Stimulated activated CD8-positive, alpha-beta memory T cell treated with anti-CD3 and anti-CD28 coated beads, Interleukin-4, amount 100 ng/mL, for 4 hours (primary cell): ENCODE measurements at places on chromosomes 12 and 14.

DNA sequence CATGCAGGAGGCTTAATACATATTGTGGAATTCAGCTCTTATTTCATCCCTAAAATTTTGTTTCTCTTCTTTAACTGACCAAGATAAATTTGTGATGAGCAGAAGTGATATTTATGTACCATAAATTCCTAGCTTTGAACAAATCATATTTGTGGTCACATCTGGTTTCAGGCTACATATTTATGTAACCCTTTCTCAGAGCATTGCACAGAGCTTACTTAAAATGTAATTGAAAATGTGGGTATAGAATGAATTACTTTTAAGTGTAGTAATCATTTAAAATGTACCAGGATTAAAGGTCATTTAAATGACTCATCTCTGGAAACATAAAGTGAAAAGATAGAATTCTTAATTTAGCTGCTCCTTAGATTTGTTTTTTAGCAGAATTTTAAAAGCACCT, 129.9 kb upstream of the FRMD6 start:
- no peak for DNase-seq

- no peak for DNase-seq
These were observed 9.7 kb downstream of the PLBD1 start for GRCh38 chr12:14557966-14558365.

DNA sequence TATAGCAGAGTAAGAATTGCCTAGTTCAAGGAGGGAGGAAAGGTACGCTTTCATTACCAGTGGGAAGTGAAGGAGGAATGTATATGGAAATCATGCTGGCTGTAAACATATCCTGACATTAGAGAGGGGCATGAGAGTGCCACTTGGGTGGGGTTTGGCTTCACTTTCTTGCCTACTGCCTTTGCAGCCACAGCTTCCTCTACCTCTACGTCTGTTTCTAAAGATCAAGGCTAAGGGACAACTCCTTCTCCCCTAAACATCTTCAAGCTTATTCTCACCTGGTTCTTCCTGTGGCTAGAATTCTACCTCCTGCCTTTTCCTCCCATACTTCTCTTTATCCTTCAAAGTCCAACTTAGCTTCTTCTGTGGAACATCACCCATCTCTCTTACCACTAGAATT, 58.0 kb downstream of the SUSD6 start:
- no peak for DNase-seq

GRCh38 chr12:109872-110271, 43.3 kb downstream of the IQSEC3 start:
- no peak for DNase-seq

DNA sequence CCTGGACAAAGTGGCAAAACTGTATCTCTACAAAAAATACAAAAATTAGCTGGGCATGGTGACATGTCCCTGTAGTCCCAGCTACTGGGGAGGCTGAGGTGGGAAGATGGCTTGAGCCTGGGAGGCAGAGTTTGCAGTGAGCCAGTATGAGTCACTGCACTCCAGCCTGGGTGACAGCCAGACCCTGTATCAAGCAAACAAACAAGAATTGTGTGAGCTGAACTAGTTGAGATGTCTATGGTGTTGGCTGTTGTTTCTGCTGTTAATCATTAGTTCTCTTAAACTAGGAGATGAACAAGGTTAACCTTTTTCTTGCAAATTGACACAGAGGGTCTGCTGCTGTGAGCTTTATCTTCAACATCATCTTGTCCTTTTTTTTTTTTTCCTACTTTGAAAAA, 23.6 kb downstream of the RASSF3 start:
- DNase-seq: no peak

GRCh38 chr14:65000898-65001591, 14.3 kb downstream of the FNTB start:
- no peak for DNase-seq

DNA sequence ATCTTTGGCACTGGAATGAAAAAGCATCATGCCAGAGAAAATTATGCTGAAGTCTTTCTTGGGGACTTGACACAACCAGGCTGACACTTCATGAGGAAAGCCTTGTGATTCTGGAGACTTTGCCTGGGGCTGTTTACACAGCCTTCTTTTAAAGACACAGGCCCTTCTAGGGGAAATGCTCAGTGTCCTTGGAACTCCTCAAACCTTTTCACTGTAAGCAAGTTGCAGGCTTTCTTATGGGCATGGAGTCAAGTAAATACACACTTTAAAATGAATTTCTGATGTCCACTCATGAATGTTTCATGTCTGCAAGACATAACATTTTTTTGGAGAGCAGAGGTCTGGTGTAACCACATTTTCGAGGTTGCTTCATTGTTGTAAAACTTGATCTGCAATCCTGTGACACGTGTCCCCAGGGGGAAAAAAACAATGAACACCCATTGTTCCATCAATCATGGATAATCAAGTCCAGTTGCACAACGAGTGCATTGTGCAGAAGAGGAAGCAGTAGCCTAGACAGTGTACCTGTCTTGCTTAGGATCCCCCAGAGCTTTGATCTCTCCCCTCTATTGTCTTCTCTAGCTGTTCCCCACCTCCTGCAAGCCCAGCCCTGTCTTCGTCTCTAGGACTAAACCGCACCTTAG, 155.1 kb upstream of the PRICKLE1 start:
- DNase-seq: no peak

- peak; percentile 6 for DNase-seq
These were observed 2.7 kb downstream of the PTHLH start for GRCh38 chr12:27969624-27970400.

GRCh38 chr14:79331830-79332229, 879.5 kb downstream of the DIO2 start:
- no peak for DNase-seq

DNA sequence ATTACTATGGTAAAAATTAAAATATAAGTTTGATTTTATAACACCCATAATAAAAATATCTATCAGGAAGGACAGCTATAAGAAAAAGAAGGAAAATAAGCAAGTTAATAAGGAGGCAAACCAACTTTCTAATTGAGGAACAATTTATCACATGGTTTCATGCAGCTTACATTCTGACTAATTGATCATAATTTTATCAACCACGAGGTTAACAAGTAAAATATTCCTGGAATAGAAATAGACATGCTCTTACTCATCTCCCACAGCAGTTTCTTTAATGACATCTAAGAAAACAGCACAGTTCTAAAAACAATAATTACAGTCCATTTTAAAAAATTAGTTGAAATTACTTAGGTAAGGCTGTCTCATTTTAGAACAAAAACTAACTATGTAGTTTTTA, 130.8 kb upstream of the KRR1 start:
- DNase-seq: no peak

DNA sequence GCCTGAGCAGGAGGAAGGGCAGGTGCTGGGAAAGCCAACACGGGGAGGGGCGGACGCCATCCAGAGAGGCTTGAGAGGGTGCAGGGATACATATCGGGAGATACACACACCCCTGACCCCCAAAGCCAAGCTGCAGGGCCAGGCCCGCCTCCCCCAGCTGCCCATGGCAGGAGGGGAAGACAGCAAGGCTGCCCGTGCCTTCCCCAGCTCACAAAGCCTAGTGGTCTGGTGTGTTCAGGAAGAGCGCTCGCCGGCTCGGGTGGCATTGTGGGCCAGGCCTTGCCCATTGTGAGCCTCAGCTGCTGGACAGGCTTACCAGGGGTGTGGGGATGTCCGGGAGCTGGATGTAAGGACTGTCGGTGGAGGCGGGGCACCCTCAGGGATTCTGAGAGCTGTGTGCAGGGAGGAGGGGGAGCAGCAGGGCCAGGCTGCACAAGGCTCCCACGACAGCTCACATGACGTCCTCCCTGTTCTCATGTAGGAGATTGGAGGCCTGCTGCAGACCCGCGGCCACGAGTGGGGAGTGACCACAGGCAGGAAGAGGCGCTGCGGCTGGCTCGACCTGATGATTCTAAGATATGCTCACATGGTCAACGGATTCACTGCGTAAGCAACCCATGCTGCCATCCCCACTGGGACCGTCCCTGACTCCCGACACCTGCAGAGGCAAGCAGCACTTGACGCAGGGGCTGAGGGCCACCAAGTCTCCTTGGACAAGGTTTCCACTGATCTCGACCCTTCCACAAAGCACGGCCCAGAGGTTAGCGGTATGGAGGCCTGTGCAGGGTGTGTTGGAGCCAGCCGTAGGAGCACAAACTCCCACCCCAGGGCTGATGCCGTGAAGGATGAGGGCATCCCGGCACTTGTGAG, 10.1 kb upstream of the SIVA1 start:
- DNase-seq: no peak

DNA sequence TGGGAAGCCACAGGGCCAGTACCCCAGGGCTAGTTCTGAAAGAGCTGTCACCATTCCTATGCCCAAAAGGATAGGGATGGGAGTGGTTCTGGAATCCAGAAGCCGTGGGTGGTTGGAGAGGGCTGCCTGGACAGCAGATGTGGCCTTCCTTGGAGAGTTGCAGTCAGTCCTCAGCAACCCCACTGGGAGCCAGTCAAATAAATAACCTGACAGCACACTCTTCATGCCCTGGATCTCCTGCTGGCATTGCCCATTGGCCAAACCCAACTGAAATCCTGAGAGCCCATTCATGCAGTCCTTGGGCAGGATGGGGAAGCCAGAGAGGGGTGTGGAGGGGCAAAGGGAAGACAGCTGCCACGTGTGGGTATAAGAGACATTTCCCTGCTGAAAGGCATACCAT, 128.2 kb downstream of the PTPN11 start:
- no peak for DNase-seq

DNA sequence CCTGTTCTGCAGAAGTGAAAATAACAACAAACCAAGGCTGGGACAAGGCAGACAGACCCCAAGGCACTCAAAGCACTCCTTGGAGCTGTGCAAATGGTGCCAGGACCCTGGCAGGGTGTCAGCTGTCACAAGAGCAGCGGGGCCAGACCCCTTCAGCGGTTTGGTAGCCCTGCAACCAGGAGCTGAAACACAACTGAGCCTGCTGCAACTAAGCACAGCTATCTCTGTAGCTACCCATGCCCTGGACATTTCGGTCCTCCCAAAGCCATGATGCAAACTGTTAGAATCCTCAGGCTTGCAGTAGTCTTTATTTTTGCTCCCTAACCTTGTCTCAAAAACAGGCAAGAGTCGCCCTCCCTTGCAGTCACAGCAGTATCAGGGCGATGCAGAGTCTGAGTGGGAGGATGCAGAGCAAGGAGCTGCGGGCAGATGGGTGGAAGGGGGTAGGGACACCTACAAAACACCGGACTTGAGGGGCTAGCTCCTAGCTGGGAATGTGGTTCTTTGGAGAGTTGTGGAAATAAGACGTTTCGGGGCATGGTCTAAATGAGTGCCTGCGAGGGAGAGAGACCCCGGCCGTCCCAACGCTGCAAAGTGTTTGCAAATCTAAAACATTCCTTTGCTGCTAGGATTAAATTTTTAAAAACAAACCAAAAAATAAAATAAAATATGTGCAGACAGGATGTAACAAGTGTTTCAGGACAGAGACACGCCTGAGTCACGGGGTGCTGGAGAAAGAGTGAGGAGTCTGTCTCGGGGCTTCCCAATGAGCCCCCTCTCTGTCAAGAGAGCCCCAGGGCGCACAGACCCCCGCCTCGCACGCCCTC, 1.0 kb downstream of the NUAK1 start:
- DNase-seq: no peak

DNA sequence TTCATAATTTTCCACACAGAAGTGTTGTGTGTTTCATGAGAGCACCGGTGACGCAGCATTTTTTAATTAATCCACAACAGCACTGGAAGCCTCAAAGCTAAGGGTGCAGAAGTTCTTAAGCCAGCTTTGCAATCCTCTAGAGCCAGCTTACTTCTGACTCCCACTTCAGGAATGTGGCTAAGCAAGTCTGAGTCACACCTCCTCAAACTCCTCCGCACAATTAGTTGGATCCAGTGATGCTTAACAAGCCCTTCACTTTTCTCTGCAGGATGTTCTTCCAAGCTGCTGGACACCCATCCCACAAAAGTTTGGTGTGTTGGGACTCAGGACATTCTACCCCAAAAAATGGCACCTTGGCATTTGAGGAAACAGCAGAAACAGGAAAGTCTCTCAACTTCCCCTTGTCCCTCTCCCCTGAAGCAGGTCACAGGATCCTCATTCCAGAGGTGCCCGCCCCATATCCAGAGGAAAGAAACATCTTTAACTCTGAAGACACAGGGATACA, 210.0 kb downstream of the PPM1H start:
- DNase-seq: no peak

DNA sequence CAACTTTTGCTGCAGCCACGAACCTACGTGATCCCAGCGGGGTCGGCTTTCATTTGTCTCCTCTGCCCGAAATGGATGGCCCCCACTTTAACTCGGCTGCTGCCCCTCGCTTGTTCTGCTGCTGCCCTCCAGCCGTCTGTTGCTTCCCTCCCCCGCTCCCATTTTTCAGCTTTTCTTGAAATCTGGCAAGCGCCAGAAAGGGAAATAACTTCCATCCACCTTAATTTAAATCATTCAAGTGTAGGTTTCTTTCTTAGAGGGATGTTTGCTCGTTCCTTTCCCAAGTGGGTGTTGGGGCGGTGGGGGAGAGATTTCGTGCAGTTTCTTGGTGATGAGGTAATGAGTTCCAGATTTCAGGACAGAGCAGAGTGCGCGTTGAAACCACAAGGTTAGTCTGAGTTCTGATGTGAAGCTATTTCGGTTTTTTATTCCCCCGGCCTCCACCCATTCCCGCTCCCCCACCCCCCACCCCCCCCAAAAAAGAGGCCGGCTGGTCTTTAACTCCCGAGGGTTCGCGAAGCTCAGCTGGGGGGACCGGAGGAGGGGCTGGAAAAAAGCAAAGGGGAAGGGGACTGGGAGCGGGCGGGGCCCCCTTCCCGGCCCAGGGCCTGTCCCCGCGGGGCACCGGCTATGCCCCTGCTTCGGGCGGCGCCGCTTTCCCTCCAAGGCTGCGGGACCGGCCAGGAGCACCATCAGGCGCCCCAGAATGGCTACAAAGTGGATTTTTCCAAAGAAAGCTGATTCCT, 2.2 kb upstream of the ZFP36L1 start:
- no peak for DNase-seq

DNA sequence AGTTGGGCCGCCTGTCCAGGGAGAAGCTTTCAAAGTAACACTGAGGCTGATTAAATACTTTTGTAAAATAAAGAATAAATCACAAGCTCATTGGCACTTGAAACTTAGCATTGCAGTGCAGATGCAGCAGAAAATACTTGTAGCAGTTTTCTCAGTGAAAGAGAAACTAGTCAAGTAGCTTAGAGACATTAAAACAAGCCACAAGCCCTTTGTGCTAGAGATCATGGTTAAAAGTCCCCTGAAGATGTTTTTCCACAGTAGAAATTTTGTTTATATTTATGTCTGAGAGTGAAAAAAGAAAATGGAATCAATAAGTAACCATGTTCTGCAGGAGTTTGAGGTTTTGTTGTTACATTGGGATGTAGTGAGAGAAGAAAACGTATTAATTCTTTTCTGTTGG, 5.9 kb downstream of the PSEN1 start:
- DNase-seq: no peak

DNA sequence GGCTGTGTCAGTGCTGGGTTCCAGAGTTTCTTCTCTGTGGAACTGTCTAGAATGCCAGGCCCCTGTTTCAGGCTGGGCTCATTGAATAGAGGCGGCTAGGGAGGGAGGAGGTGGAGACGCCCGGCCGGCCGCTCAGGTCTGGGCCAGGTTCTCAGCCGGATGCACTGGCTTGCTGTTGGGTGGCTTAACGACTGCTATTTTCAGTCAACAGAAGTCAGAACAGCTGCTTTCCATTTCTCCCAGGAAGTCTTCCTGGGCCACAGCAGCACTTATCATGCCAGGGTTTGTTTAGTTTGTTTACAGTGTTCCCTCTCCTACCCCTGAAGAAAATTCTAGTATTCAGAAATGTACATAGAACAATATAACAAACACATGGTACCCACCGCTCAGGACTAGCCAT, 26.0 kb upstream of the VPS37B start:
- no peak for DNase-seq
